ENCODE measurements at places on chromosomes 11 and 22. TPM values are rescaled to one million over a fixed set of nuclear protein-coding genes. Genes with fewer than 3 reads are reported as not detected.

GRCh38 chr11:76622493-76623094 is 48.0 kb downstream of the LRRC32 start:
- DNase-seq: no peak

- DNase-seq: no peak
These were observed 1021.4 kb upstream of the TENM4 start for GRCh38 chr11:80462211-80462610.

CLMP gene
- total RNA-seq: 4.0 TPM

GRCh38 chr22:45131749-45132148 is 32.0 kb upstream of the NUP50 start:
- no peak for DNase-seq

DNA sequence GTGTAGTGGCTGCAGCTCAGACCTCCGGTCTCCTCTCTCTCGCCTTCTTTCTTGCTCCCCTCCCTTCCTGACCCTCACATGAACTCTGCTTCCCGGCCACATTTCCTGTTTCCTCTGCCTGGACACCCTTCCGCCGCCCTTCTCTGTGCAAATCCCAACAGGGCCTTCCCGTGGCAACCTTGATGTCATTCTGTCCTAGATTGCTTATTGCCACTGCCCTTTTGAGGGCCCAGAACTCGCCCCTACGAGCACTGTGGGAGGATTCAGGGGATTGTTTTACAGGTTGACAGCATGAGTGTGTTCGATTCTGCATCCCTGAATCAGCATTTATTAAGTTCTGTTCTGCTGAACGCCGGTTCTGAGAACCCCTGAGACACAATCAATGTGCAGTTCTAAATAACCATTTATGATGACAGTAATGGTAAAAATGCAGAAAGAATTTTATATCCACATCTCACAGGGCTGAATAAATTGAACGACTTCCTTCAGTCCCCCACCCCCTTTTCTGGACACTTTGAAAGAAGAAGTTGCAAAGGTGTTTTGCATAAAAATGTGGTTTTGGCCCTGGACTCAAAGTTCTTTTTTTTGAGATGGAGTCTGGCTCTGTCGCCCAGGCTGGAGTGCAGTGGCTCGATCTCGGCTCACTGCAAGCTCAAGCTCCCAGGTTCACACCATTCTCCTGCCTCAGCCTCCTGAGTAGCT is 6.4 kb downstream of the BATF2 start:
- no peak for DNase-seq

GRCh38 chr22:45554040-45554406 is 51.3 kb downstream of the FBLN1 start:
- DNase-seq: no peak

Measured in progenitor cell of endocrine pancreas (in vitro differentiated cells).